ENCODE measurements at places on chromosomes 7 and 10.

DNA sequence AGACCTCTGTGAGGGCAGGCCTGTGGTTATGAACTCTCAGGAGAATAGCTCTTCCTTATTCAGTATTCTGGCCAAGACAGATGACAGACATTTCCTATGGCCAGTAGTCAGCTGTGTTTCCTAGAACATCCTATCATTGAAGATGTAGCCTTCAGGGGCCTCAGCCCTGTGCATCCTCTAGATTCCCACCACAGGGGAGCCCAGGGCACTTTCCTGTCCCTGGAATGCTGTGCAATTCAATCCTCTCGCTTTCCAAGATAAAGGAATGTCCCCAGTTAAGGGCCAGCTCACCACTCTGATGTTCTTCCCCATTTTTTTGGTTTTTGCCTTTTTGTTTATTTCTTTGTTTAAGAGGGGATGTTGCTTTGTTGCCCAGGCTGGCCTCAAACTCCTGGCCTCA lies 578.8 kb upstream of the C7orf33 start:
- no peak for DNase-seq

GRCh38 chr10:128646956-128647355 lies 520.7 kb upstream of the MKI67 start:
- no peak for DNase-seq

DNA sequence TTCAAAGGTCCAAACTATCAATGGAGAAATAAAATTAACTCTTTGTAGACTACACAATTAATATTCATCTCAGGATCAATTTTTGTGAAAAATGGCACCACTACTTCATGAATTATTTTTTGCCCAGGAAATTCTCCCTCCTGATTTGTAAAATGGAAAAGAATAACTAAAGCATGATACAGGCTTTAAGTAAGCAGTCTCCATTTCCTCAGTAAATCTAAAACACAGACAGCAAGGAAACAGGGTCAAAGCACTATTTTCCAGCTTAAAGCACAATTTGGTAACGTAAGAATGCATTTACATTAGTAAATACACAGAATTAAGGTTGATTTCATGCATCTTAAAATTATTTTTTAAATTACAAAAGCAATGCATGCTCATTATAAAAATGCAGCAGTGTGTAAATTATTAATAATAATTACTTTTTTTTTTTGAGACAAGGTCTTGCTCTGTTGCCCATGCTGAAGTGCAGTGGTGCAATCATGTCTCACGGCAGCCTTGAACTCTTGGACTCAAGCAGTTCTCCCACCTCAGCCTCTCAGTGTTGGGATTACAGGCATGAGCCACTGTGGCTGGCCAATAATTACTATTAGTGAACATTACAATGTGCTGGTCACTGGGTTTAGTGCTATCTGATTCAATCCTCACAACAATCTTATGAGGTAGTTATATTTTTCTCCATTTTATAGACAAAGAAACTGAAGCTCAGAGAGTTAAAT lies 26.1 kb upstream of the VCL start:
- DNase-seq = no peak

GRCh38 chr7:144786522-144786921 lies 49.3 kb downstream of the TPK1 start:
- no peak for DNase-seq

DNA sequence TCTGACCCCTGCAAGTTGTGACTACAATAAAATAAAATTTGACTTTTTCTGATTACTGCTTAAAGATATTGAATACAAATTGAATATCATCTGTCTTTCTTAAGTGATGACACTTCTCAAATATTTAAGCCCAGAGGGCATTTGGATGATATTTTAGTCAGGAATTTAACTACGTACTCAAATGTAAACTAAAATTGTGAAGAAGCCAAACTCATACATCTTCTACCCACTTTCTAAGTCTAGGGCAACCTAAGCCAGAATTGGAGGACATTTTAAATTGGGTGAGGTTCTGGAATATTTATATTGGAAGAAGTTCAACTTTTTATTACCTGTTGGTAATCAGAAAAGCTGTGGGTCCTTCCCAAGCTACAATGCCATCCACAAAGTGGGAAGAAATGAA lies 149.1 kb upstream of the WDR11 start:
- DNase-seq = peak; percentile 43

DNA sequence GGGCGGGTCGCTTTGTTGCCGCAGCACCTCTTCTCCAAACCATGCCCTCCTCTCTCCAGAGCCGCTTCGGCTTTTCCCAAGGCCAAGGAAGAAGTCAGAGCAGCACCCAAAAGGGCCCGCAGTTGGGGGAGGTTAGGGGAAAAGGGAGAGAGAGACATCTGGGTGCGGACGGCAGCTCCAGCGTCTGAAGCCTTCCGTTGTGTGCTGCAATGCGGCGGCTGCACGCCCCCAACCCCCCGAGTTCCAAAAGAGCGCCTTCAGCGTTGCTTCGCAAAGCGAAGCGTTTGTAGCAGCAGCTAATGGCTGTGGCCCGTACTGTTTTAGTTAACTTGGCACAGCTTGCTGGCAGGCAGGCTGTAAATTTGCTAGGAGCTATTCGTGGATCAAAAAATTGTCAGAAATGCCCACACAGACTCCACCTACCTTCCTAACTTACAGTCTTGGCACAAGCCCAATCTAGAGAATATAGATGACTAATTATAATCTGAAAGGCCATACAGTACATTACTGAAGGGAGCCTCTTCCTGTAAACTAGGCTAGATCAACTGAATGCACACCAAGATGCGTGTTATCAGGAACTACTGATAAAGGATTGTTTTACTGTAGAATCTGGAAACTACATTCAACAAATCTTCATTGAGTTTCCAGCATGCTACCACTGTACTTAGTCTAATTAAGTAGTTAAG lies 1.1 kb upstream of the KBTBD2 start:
- DNase-seq = peak; percentile 53

- no peak for DNase-seq
Observed at GRCh38 chr10:80133206-80133605, 676 bp downstream of the PLAC9 start.

DNA sequence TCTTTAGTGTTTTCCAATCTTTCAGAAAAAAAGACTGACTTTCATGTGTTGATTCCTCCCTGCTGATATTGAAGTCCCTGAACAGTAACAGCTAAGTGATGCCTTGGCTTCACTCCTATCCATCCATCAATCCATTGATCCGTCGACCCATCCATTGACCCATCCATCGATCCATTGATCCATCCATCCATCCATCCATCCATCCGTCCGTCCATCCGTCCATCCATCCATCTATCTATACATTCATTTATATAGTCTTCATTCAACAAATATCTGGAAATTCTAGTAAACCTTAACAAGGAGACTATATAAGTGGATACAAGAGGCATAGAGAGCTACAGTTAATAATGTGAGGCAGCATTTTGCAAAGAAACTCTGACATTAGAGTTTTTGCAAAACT lies 21.6 kb upstream of the LAMB1 start:
- no peak for DNase-seq

GRCh38 chr10:73653701-73654100 lies 2.1 kb downstream of the SYNPO2L start:
- DNase-seq = peak; percentile 53

DNA sequence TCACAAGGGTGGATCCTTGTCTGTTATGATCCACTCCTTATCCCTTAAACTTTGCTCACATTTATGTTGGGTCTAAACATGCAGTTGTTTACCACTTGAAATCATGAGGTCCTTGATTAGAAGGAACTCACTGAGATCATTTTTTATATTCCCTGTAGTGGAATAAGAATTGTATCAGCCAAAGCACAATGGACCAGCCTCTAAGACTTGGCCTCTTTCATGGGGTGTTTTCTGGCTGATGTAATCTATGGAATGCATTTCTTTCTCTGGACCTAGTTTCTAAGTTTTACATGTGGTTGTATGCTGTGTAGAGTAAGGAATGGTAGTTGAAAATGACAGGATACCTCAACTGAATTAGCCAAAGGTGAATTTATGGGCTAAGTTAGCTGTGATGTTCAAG lies 376.6 kb downstream of the SORCS3 start:
- DNase-seq = no peak

- DNase-seq = no peak
Observed at GRCh38 chr10:78410046-78410965, 376.6 kb downstream of the RPS24 start.

- no peak for DNase-seq
Observed at GRCh38 chr7:42093349-42093905, 143.6 kb downstream of the GLI3 start.

- DNase-seq = peak; percentile 53
Observed at GRCh38 chr10:90857635-90858460, at the start of gene HTR7. Gene HTR7, minus strand, starts transcription at chr10:90858039. Its CDS starts 368 bp downstream, at chr10:90857671.

- DNase-seq = no peak
Observed at GRCh38 chr7:102842284-102842683, 70.5 kb upstream of the LRRC17 start.

DNA sequence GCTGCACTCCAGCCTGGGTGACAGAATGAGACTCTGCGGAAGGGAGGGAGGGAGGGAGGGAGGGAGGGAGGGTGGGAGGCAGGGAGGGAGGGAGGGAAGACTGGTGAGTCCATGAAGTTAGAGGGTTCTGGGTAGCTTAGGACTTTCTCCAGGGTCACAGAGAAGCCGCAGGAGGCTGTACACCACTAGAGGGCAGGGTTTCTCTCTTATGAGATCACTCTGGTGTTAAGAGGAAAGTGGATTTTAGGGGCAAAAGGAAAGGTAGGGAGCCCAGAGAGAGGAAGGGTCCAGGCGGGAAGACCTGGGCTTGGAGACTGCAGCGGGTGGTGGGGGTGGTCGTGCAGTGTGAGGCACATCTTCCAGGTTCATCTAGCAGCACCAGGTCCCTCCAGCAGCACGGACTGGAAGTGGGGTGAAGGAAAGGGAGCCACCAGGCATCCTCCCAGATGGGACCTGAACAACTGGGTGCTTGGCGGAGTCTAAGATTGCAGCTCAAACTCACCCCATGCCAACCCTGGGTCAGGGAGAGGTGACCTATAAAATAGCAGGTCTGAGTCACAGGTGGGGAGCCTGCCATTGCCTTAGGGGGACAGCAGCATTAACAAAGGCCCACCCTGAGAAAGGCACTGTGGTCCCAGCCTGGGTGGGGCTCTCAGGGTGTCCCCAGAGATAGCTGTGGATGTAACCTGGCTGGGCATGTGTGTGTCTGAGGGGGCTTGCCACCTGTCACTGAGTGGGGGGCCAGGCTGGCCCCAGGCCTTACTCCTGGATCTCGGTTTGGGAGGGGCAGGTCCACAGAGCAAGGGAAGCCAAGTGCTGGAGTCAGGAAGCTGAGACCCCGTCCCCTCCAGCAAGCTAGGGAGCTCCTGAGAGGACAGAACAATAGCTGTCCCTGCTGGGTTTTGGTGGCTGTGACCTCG lies 48.5 kb upstream of the SLC29A3 start:
- peak; percentile 53 for DNase-seq

GRCh38 chr7:20076835-20077234 lies 140.3 kb downstream of the MACC1 start:
- DNase-seq = no peak

DNA sequence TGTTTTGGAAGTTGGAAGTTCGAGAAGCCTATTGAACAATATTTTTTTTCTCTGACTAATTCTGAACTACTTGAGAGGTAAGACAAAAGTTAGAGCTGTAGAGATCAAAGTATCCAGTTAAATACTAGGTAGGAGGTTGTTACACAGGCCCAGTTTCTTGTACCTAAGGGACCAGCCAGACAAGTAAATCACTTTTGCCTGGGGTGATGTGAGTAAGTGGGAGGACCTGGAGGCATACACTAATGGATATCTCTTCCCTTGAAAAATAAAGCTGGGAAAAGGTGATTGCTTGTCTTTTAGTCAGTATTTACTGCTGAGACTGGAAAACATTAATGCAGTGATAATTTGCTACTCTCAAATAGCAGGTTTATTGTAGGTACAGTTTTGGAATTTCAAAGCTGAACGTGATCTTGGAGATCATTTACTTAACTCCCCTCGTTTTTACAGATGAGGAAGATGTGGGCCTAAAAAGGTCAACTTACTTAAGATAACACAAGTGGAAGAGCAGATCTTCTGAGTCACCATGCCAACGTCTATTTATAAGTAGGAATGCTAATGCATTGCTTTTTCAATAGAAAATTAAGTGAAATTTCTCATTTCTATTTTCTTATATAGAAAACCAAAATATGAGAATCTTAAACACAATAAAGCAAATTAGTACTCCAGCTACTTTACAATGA lies 181.3 kb downstream of the PPP1R9A start:
- no peak for DNase-seq

- DNase-seq = no peak
Observed at GRCh38 chr10:77973276-77973675, 46.7 kb upstream of the DLG5 start.

DNA sequence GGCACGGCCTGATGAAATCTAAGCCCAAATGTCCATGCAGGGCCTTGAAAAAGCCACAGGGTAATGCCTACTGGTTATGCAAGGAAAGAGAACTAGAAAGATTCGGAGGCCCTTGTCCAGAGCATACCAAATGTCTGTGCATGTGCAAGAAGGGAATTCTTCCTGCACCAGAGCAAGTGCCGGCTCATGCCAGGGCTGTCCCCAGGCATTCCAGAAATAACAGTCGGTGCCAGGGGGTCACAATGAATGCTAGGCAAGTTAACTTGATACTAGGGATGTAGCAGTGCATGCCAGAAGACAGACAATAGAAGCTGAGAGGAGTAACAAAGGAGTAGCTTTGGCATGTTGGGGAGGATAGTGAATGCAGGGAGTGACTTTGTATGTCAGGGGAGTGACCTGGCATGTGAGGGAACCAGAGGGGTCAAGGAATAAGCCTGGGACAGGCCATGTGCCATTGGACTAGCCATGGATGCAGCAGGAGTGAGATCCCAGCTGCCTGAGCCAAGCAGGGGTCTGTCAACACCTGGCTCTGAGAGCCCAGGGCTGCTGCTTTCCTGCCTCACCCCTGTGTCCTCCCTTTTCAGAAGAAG lies 119.5 kb upstream of the UNC5B start:
- DNase-seq = no peak

DNA sequence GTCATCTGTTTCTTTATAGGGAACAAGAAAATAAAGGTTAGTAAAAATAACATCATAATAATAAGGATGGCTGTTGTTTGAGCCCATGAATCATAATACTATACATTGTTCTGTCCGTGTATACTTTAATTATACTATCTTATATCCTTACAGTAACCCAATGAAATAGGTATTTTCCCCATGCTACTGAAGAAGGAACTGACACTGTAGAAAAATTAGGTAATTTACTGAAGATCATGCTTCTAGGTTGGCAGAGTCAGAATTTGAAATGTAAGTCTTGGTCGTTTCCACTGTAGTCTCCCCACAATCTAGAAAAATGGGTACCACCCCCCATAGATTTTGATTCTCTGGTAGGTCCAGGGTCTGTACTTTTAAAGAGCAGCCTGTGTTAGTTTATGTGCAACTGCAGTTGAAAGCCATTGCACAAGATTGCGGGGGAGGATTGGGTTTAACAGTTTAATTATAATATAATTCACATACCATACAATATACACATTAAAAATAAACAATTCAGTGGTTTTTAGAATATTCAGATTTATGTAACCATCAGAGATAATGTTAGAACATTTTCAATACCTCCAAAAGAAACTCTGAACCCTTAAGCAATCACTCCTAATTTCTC lies 47.7 kb downstream of the SHOC2 start:
- DNase-seq = no peak

GRCh38 chr7:107180378-107180777 lies 11.6 kb downstream of the HBP1 start:
- peak; percentile 76 for DNase-seq

GRCh38 chr7:55514546-55515265 lies 57.6 kb downstream of the VOPP1 start:
- DNase-seq = no peak
